ENCODE measurements at places on chromosomes 6 and 20.

DNA sequence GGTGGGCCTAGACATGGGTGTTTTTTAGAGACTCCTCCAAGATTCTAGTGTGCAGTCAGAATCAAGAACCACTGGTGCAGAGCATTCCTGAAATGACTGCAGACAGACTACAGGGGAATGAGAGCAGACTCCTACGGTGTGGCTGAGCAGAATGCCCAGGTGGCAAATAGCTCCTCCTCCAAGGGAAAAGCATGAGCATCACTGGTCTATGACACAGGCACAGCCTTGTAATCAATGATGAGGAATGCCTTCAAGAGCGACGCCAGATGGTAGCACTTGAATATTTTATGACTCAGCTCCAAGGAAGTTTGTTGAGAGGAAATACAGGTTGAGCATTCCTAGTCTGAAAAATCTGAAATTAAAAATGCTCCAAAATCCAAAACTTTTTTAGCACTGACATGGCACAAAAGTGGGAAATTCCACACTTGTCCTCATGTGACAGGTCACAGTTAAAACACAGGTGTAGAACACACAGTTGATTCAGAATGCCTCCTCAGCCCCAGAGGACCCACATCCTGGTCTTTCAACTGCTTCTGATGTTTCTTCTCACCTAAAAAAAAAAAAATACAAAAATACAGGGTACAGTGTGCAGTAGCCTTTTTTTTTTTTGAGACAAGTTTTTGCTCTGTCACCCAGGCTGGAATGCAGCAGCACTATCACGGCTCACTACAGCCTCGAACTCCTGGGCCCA lies 10.6 kb upstream of the FAM8A1 start:
- no peak for DNase-seq

DNA sequence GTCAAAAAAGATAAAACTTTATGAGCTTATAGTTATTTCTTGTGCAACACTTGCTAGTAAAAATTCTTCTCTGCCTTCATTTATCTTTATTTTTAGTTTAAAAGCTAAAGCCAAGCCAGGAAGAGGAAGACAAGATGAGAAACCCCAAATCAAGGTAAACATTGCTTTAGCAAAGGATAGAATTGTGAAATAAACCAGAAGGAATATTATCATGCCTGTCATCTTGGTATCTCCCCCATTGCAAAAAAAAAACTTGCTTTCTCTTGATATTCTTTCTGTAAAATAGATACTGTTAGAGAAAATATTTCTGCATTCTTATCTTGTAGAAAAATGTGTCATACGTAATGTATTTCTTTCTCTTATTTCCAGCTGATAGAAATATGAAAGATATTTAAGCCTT lies 432.8 kb downstream of the GJA1 start:
- DNase-seq: no peak

GRCh38 chr6:14305131-14305530 lies 187.6 kb downstream of the CD83 start:
- DNase-seq: no peak

DNA sequence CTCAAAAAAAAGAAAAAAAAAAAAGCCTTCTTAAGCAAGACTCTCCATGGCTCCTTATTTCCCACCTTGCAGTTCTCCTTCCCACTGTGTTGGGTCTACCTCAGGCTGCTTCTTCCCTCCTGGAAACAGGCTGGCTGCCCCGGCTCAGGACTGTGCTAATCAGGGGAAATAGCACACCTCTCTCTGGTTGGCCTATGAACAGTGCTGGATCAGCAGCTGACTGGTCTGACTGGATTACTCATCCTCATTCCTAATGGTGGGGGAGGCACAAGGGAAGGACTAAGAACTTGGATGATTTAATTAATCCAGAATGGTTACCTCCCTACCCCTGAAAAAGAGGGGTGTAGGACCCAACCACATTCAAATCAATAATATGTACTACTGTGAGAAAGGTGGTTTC lies 3.9 kb upstream of the SRSF3 start:
- no peak for DNase-seq

DNA sequence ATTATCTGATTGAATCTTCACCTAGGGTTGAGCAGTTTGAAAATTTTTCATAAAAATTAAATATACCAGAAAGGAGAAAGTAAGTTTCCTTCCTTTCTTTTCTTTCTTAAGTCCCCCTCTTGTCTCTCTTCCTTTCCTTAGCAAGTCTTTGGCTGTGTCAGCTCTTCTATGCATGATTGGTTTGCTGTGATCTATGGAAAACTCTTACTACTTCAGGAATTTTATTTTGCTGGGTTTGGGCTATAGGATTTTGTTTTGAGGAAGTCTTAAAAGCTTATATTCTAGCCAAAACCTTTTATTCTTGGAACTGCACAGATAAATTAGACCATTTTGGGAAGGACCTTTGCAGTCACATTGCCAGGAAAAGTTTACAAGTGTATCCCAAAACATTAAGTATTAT lies 173.4 kb upstream of the CITED2 start:
- no peak for DNase-seq

DNA sequence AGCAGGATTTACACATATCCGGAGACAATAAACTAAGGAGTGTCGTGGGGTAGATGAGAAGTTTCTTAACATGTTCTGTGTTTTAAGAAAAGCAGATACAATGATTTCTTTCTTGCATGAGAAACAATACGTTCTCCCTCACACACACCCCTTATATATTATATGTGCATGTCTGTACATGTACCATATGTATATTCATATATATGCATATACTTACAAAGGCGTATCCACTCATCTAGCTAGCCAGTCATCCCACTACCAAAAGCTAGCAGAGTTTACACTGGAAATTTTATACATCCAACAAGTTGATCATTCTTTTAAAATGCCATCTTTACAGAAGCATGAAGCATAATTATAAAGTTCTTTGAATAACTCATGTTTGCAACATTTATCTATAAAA lies 14.9 kb downstream of the ARG1 start:
- DNase-seq: no peak

GRCh38 chr6:117414770-117415169 lies 11.0 kb downstream of the ROS1 start:
- no peak for DNase-seq

DNA sequence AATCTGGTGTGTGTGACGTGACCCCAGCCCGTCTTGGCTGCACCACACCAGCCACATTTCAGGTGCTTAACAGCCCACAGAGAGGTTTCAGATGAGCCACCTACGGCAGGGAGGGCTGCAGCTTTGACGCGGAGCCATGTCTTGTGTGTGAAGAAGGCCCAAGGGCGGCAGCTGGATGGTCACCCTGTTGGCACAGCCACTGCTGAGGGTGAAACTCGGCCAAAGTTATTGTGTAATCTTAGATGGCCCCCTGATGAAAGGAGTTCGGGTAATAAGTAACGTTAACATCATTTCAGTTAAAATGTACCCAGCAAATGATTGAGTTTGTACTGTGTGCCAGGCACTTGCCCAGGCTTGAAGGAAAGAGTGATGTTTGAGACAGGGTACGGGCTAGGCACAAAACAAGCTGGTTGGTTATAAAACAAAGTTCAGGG lies 97.2 kb downstream of the SSR1 start:
- DNase-seq: no peak

GRCh38 chr20:49694450-49695071 lies 19.1 kb downstream of the B4GALT5 start:
- DNase-seq: no peak

All from activated T-helper 9 cell treated with anti-CD3 and anti-CD28 coated beads, Interleukin-2, amount 50 U/mL, for 16 hours (primary cell).